Fibroblast of skin of left biceps (primary cell): ENCODE measurements at places on chromosomes 2 and 18.
A peak's percentile ranks its signal among the peaks of the same experiment; 100 is the strongest.

GRCh38 chr2:121002597-121002996, 266.9 kb downstream of the GLI2 start:
- no peak for DNase-seq

DNA sequence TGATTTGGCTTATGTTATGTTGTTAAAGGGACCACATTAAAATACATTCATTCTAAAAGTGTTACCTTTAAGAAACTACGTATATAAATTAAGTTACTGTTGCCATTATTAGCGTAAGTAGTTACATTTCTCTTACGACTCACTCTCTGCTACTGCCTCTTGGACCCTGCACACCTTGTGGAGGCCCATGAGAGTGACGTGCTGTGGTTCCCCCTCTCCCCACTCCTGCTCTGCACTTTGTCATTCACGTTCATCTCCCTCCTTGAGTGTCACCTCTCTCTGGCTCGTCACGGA, 830 bp upstream of the MERTK start:
- no peak for DNase-seq

- DNase-seq = peak; percentile 14
These were observed 276.9 kb upstream of the CHAC2 start for GRCh38 chr2:53490659-53491058.

- no peak for DNase-seq
These were observed 57.7 kb upstream of the CTIF start for GRCh38 chr18:48481092-48481491.

DNA sequence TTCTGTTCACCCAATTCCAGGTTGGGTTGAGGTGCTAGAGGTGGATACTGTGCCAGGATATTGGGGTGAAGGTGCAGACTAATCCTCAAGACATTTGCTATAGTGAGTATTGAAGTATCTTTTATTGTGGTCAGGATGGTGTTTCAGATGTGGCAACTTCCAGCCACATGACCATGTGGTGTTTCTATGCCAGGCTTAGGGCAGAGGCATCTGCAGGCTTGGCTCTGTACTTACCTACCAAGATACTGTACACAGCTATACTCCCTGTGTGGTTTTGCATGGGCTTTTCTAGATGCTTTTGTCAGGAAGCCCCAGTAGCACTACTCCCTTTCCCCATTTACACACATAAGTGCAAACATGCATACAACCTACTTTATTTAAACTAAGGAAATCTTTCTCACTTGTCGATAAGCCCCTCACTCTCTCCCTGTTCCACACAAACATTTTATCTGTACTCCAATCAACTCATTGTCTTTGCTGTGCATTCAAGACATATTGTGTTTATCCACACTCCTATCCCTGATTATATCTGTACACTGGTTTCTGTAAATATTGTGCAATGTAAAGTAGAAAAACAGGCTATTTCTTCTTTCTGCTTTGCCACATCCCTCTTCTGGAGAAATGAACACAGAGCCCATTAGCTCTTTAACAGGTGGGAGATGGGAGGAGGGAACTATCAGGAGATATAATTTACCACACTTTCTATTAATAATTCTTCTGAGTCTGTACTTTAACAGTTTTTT, 12.3 kb downstream of the ARL6IP6 start:
- no peak for DNase-seq

DNA sequence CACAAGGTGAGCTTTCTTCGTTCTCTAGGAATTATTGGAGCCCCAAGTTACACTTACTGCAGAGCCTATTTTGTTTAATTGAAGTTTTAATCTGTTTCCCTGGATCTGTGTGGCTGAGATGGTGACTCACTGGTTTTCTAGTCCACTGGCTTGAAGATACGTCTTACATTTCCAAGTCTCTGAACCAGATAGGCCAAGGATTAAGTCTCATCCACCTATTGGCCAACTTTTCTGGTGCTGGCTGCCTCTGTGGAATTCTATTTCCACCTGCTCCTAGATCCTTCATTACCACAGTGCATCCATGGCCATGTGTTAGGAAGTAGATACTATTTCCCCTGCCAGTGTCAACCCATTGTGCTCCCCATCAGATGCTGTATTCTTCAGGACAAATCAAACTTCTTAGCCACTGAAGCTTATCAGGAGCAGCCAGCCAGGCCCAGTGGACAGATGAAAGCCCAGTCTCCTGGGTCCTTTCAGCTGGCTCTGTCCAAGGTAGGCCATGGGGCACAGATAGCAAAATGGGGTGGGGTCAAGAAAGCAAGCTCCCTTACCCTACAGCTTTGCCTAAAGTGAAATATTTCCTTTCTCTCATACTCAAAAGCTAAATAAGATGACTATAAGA, 198.8 kb upstream of the TCF4 start:
- DNase-seq = no peak

- DNase-seq = no peak
These were observed 9.2 kb downstream of the ALLC start for GRCh38 chr2:3667151-3667631.

- DNase-seq = peak; percentile 4
These were observed 51.2 kb upstream of the ADAM23 start for GRCh38 chr2:206392118-206392517.

DNA sequence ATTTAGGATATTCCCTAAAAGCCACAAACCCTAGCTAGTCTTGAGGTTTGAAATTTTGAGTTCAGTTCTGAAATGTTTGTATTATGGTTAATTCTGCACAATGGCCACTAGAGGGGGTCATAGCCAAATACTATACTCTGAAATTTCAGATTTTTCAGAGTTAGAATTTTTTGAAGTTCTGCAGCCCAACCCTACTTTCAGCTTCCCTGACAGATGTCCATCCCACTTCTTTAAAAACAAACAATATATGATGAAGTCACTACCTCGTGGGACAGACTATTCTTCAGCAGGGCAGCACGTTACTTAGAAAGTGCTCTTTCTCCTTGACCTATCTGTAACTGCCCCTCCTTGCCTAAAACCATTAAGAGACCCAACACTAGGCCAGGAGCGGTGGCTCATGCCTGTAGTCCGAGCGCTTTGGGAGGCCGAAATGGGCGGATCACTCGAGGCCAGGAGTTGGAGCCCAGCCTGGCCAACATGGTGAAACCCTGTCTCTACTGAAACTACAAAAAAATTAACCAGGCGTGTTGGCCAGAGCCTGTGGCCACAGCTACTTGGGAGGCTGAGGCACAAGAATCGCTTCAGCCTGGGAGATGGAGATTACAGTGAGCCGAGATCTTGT, 48.2 kb upstream of the PAPOLG start:
- DNase-seq = peak; percentile 7

- peak; percentile 6 for DNase-seq
These were observed at the start of gene CBLN2 for GRCh38 chr18:72544092-72544886. TSS of gene CBLN2 (minus strand) at chr18:72544342. CDS start at chr18:72542160, 2,182 bp downstream.

GRCh38 chr2:197121756-197122385, 188.7 kb downstream of the ANKRD44 start:
- no peak for DNase-seq

DNA sequence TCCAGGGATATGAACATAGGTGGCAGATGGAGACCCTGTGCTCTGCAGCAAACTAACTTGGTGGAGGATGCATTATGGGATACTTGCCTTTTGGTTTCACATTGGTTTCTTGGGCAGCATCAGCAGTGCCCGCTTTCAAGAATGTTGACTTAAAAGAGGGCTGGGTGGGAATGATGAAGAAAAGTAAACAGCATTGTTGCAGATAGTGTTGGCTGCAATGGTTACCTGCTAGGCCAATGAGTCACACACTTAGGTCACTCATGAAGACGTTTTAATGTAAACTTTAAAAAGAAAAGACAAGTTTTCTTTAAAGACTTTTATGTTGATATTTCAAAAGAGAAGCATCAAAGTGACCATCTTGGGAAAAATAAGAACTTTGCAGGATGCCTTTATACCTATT, 26.1 kb upstream of the FAM237A start:
- DNase-seq = no peak

DNA sequence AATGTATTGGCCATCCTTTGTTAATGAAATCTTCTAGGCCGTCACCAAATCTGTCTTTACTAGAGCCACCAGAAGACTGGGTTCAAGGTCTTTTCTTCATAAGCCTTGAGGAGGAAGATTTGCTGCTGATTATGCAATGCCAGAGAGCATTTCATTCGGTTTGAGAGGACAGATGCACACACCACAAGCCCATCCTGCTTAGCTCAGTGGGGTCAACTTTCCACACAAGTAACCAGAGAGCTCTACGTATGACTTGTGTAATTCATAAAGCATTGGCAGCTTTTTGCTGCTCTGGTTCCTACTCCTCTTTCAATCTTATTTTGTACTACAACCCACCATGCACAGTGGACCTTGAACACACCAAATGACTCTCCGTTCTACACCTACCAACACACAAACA, 106.9 kb downstream of the OSR1 start:
- no peak for DNase-seq

DNA sequence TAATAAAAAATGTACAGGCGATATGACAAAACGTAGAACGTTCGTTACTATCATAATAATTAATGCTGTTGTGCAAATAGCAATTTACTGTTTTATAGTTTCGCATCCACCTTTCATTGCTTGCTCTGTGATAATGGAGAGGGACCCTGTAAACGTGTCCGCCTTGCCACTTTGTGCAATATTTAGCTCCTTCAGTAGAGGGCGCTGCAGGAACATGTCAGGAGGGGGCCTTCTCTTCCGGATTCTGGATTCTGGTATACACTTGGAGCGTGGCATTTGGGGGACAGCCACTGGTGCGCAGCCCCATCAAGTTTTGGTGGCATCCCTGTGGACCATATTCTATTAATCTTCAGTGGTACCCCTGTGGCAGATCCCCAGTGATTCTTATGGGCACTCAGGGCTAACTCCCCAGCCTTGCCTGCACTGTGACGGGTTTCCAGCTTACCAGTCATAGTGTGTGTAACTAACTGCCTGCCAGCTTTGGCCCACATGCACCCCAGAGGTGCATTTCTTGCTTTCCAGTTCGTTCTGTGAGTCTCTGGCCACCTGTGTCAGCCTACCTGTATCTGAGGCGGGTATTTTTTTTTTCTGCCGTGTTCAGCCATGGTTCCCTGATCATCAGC, 140.3 kb downstream of the CYRIA start:
- no peak for DNase-seq

- DNase-seq = no peak
These were observed 74.4 kb upstream of the CTDP1 start for GRCh38 chr18:79604913-79605880.

DNA sequence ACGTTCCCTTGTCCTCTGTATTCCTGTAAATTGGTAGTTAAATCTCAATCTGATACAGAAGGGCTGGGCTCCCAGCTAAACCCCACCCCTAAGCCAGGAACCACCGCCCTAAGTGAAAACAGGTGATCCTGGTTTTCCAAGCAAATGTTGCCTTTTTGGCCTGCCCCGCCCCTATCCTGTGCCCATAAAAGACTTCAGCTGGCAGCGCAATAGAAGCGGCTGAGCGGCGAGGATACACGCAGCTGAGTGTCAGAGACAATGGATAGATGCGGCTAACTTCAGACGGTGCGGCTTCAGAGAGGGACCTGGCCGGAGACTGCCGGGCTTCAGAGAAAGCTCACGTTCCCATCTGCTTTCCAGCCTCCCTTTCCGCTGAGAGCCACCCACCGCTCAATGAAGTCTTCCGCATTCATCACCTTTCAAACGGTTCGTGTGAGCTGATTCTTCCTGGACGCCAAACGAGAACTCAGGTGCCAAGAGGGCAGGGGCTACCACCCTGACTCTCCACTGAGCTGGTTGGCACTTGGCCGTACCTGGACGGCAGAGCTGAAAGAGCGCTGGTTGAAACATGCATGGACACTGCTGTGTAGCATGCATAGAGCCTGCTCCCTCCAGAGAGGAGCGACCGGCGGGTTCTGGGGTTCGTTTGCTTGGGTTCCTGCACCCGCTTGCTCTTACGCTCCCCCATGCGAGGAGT, 49.5 kb upstream of the POLE4 start:
- DNase-seq = no peak

- no peak for DNase-seq
These were observed 7.1 kb upstream of the KCMF1 start for GRCh38 chr2:84963692-84964405.

- no peak for DNase-seq
These were observed 11.6 kb upstream of the DYNC2LI1 start for GRCh38 chr2:43762286-43762685.

DNA sequence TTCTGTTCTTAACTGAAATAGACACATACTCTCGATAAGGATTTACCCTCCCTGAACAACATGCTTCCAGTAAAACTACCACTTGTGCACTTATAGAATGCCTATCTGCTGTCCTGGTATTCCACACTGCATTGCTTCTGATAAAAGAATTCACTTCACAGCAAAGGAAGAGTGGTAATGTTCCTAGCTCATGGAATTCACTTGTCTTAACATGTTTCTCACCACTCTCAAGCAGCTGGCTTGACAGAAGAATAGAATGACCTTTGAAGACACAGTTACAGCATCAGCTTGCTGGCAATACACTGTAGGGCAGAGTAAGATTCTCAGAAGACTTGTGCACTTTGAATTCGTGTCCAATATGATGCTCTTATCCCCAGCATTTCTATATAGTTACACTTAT, 524.1 kb upstream of the CNTNAP5 start:
- DNase-seq = no peak

DNA sequence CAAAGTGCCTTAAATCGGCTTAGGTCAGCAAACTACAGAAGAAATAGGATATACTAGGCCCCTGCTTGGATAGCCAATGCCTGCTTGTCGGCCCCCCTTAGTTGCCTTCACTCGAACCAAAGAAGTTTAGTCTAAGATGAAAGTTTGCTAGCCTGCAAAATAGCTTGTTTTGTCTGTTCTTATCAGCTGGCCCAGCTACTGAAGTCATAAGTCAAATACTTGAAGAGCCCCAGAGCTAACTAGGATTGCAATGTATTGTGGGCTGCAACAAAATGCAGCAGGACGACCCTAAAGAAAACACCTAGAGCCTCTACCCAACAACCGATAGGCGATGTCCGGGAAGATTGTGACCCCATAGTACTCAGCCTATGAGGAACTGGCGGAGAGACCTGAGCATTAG, 183.5 kb upstream of the HS6ST1 start:
- no peak for DNase-seq

DNA sequence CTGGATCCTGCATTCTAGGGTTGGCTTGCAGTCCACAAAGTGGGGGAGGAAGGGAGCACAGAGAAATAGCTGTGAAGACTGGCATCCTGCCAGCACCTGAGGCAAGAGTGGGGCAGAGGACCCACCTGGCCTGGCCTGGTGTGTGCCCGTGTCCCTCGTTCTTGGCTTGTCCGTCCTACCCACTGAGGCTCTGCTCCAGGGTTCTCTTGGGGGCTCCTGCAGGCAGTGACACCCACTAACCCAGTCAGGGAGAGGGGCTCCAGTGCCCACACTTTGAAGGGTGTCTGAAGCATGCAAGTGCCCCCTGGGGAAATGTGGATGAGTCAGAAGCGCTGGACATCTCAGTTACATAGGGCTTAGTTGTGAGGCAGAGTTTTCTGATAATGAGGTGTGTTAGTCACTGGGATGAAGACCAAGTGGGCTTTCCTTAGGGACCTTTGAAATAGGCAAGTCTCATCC, 79.4 kb downstream of the SLC4A3 start:
- no peak for DNase-seq

- no peak for DNase-seq
These were observed 9.8 kb upstream of the CPS1 start for GRCh38 chr2:210546424-210547208.
